Stimulated activated CD4-positive, alpha-beta T cell treated with anti-CD3 and anti-CD28 coated beads, Interleukin-1b, Interleukin-23, amount 100 ng/mL, for 1 hour (primary cell): ENCODE measurements at places on chromosomes 2 and 18.

GRCh38 chr2:164134336-164134735 is 398.5 kb upstream of the FIGN start:
- no peak for DNase-seq

DNA sequence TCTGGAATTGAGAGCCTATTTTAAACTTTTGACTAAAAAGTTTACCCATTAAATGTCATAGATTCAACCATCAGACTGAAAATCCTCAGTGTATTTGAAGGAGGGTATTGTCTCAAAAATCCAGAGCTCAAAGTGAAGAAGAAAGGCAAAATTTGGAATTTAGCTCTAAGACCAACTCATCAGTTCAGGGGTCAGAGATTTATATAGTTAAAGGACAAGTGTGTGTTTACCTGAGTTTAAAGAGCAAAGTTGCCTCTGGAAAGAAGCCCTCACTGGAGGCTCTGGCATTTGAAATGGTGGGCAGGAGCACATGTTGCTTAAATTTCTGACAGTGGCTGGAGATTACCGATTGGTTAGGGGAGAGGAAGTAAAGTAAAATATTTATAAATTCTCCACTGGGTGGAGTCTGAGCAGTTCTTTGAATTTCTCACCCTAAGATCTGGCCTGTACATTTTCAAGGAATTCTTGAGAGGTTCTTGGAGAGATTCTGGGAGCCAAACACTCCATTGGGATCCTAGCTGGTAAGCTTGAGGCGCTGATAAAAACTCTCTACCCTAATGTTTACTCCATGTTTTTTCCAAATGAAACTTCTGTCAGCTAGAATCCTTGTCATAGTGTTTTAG is at the start of gene KYNU:
Gene KYNU (plus strand): TSS at position 449 of the 623 bp plus-strand sequence. CDS start 7,704 bp downstream, outside the sequence.
- no peak for DNase-seq

- no peak for DNase-seq
Observed at GRCh38 chr18:58045242-58046092, 1.4 kb downstream of the NEDD4L start.

- DNase-seq: no peak
Observed at GRCh38 chr18:38847326-38847725, 1281.7 kb upstream of the CELF4 start.

DNA sequence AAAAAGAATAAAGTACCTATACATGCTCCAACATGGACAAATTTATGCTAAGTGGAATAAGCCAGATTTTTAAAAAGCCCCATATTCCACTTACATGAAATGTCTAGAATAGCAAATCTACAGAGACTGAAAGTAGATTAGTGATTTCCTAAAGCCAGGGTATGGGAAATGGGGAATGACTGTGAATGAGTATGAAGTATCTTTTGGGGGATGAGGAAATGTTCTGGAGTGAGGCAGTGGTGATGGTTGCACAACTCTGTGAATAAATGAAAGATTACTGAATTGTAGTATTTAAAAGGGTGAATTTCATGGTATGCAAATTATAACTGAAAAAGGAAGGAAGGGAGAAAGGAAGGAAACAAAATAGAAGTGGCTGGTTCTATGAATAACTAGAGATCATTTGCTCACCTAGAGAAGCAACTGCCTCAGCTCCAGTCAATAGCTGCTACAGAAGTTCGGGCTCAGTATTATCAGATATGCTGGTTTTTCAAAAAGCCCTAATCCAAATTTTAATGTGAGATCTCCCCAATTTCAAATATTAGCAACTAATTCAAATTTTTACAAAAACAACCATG is 39.3 kb downstream of the MAP3K2 start:
- no peak for DNase-seq

DNA sequence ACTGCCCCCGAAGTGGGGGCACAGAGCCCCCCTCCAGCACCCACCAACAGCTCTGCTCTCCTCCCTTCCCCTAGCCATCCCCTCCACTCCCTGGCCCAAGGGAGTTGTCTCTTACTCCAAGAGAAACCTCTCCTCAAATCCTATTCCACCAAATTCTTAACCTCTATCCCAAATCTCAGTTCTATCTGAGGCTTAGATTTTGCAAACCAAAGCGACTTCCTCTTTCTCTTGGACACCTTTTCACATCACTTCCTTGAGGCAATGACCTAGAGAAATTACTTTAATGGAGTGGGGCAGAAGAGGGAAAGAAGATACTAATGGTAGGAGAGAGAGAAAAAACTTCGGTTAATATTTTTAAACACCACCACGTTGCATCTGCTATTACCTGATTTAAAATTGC is 167.2 kb downstream of the SS18 start:
- no peak for DNase-seq

GRCh38 chr18:9038277-9038871 is 64.1 kb upstream of the NDUFV2 start:
- DNase-seq: no peak

- no peak for DNase-seq
Observed at GRCh38 chr2:74849228-74849892, 15.4 kb downstream of the HK2 start.

DNA sequence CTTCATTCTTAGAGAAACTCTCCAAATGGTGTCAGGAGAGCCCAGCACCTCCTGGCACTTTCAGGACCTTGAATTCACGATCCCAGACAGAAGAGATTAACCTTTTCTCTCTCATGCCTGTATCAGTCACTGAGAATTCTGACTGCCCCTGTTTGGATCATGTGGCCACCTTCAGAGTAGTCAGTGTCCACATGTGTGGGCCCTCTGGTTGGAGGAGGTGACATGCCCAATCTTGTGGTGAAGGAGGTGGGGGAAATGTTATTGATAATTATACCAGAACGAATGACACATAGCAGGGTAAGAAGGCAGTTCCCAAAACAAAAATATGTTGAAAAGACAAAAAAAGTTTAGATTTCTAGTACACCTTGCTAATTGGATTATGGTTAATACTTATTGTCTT is 31.7 kb downstream of the UBXN4 start:
- no peak for DNase-seq

GRCh38 chr18:22219568-22220355 is 50.4 kb downstream of the GATA6 start:
- DNase-seq: no peak

- no peak for DNase-seq
Observed at GRCh38 chr18:21264651-21265050, 22.6 kb downstream of the GREB1L start.

DNA sequence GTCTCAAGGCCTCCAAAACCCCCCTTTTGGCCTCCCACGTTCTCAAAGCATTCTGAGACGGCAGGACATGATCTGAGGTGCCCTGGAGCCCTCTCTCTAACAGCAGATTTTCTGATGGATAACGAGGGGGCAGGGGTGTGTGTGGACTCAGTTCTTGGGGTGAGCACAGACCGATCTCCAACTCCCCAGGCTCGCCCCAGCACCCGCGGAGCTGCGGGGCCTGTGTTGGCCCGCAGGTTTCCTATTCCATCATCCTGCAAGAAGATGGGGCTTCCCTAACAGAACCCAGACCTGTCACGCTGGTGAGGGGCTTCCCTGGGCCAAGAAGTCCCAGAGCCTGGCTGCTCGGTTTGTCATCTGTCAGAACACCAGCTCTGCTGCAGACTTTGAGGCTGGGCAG is 196.1 kb downstream of the ANAPC1 start:
- DNase-seq: no peak

- DNase-seq: no peak
Observed at GRCh38 chr18:32346671-32347070, 124.0 kb downstream of the GAREM1 start.

DNA sequence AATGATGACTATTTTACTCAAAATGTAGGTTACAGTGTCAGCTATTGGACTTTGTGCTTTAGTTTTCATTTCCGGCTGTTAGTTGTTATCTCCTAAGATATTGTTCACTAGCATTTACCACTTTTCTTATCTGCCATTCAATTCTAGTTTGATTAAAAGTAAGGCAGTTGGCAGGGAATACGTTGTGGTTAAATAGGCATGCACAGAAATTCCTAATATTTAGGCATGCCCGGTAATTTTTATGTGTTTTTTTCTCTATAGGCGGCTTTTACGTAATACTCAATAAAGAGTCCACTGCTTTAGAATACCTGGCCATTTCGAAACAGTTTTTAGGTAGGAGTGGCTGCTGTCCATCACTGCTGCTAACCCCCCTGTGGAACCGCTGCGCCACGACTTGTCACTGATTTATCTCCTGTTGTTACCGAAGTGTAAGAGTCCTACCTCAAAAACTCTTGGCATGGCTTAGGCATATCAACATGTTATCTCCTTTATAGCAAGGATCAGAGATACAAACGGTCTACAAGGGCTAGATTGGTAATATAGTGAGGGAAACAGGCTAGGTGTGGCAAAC is 39.5 kb downstream of the BABAM2 start:
- no peak for DNase-seq

- DNase-seq: no peak
Observed at GRCh38 chr2:143787674-143788073, 658.5 kb downstream of the ARHGAP15 start.

GRCh38 chr2:177466337-177467195 is 74.0 kb downstream of the AGPS start:
- no peak for DNase-seq

DNA sequence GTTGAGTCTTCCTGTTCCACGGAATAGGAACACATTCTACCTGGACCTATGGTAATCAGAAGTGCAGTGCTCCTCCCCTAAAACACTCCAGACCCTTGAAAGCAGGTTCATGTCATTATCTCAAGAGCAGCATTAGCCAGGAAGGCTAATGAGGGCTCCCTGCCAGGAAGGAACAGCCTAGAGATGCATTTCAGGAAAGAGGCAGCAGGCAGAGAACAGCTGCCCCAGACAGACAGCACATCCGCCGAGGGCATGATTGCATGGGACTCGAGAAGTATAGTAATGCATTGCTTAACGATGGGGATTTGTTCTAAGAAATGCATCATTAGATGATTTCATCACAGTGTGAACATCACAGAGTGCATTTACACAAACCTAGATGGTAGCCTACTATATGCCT is 171.5 kb downstream of the ALK start:
- no peak for DNase-seq

GRCh38 chr2:189614585-189614984 is 34.0 kb upstream of the SLC40A1 start:
- DNase-seq: no peak

DNA sequence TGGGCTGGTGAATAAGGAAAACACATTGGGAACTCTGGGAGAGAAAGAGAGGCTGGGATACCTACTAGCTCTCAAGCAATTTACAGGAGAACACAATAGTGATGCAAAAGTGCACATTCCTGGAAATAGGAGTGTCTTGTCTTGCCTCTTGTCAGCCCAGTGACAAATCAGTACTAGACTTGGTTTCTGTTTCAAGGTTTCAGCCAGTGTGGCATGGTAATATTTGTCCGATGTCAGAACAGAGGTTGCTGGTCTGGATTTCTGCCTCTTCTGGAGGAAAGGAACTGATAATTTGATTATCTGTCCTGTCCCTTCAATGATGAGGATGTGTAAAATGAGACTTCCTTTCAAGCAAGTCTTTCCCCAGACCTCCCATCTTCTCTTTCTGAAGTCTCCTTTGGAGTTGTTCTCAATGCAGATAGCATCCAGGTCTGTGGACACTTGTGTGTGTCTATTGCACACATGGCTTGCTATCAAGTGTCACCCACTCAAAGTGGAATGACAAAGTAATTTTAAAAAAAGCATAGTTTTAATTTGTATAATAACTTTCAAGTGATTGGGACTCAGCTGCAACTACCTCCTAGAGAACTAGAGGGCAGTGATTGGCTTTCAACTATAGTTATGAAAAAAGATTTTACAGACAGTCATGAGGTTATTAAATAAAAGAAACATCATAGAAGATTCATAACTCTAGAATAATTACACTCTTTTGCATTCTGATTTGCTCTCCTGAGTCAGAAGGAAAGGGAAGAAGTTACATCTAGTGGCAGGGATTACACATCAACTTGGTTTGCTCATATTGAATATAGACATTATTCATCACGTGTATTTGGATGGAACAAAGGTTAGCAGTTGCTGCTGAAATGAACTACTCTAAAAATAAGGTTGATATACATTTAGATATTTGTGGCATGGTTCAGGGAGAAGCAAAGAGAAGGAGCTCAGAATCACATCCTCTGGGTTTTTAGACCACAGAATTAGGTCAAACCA is 4.5 kb downstream of the GPR39 start:
- no peak for DNase-seq

- no peak for DNase-seq
Observed at GRCh38 chr2:122804494-122804893, 1049.0 kb downstream of the TSN start.

DNA sequence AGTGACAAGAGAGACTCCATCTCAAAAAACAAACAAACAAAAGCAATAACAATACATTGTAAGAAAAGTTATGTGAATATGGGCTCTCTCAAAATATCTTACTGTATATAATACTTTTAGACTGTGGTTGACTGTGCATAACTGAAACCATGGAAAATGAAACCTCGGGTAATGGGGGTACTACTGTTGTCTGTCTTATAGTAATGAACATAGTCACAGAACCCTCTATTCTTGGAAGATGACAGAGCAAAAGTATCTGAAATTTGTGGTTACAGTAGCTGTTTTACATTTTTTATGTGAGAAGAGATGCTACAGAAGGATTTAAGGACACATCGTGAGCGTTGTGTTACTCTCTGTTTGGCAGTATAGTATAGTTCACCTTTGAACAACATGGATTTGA is 60.5 kb downstream of the MAP4K4 start:
- DNase-seq: no peak

DNA sequence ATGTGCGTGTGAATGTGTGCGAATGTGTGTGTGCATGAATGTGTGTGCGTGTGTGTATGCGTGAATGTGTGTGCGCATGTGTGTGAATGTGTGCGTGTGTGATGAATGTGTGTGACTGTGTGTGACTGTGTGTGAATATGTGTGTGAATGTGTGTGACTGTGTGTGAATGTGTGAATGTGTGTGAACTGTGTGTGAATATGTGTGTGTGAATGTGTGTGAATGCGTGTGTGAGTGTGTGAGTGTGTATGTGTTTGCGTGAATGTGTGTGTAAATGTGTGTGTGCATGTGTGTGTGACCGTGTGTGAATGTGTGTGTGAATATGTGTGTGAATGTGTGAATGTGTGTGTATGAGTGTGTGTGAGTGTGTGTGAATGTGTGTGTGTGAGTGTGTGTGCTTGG is 1103.8 kb downstream of the TSN start:
- no peak for DNase-seq

- no peak for DNase-seq
Observed at GRCh38 chr2:162063899-162064298, 10.1 kb downstream of the DPP4 start.

- no peak for DNase-seq
Observed at GRCh38 chr18:2617401-2617998, 38.0 kb upstream of the SMCHD1 start.

GRCh38 chr18:56475250-56475649 is 163.1 kb downstream of the TXNL1 start:
- no peak for DNase-seq

GRCh38 chr2:28678175-28678855 is 73.3 kb upstream of the PPP1CB start:
- DNase-seq: no peak

- DNase-seq: no peak
Observed at GRCh38 chr18:52435301-52435700, 95.3 kb downstream of the DCC start.
